ENCODE measurements at places on chromosomes 5 and 9.

DNA sequence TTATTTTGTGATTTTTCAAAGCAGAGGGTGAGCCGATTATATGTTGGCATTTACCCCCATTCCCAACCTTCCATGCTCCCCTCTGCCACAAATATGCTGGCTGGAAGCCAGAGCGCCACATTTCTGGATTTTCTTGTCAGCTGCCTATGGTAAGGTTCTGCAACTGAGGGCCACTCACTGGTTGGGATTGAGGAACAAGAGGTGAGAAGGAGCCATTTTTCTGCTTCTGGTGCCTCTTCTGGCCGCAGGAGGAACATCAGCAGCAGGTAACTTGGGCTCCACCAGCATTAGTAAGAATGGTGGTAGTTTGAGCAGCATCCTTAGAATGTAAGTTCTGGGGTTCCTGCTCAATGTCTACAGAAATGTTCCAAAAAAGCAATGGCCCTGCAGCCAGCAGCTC is 159.5 kb upstream of the MAST4 start:
- DNase-seq: no peak

DNA sequence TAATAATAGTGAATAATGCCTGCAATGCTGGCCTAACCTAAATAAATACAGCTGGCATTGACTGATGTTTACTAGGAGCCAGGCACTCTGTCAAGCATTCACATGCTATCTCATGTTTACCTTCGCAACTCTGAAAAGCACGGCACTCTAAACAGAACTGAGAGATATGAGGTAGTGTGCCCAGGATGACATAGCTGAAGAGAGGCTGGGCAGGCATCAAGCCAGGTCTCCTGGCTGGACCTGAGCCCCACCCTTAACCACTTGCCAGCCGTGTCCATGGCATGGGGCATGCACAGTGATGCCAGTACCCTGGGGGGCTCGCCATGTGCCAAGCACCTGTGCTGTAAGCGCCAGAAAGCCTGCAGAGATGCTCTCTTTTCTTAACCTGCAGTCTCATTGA is 119.4 kb upstream of the MVB12B start:
- DNase-seq: no peak

DNA sequence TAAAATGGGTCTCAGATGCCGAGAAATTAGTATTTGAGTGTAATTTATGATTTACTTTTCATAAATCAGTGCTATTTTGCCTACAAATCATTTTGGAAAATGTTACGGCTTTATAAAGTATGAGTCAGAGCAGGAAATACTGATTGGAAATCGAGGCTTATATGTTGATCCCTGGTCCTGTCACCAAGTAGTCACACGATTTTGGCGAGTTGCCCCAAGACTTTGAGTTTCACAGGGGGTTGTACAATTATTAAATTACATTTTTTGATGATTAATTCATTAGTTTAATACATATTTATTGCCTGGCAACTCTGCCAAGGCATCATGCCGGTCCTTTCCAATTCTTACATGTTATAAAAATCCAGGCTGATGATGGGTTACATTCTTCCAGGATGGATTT is 443.9 kb upstream of the KLF4 start:
- no peak for DNase-seq

GRCh38 chr5:168979135-168979534 is 321.8 kb downstream of the SLIT3 start:
- no peak for DNase-seq

DNA sequence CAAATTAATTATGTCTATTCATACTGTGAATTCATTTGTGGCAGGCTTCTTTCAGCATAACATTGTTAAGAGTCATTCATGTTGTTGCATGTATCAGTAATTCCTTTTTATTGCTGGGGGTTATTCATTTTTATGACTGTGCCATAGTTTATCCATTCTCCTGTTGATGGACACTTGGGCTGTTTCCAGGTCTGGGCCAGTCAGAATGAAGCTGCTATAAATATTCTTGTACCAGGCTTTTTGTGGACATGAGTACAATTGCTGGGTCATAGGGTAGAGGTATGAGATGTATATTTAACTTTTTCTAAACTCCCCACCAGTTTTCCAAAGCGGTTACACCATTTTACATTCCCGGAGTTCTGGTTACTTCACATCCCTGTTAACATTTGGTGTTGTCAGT is 13.6 kb downstream of the PRPF4 start:
- DNase-seq: no peak

DNA sequence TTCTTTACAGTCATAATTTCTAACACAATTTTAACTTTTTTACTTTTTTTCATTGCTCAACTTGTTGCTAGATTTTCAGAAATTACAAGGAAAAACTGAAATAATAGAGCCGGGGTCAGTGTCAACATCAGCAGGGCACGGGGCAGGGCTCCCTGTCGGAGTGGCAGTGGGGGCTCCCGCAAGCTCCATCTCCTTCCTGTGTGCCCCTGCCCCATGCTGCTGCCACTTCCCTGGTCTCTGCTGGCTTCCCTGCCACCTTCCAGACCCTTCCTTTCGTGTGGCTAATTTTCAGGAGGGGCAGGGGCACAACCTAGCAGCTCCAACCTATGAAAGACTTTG is 1.0 kb upstream of the EXOC3 start:
- DNase-seq: no peak

GRCh38 chr9:113522858-113523257 is 59.3 kb downstream of the RGS3 start:
- no peak for DNase-seq

GRCh38 chr5:180673371-180674089 is 24.1 kb upstream of the FLT4 start:
- DNase-seq: no peak

DNA sequence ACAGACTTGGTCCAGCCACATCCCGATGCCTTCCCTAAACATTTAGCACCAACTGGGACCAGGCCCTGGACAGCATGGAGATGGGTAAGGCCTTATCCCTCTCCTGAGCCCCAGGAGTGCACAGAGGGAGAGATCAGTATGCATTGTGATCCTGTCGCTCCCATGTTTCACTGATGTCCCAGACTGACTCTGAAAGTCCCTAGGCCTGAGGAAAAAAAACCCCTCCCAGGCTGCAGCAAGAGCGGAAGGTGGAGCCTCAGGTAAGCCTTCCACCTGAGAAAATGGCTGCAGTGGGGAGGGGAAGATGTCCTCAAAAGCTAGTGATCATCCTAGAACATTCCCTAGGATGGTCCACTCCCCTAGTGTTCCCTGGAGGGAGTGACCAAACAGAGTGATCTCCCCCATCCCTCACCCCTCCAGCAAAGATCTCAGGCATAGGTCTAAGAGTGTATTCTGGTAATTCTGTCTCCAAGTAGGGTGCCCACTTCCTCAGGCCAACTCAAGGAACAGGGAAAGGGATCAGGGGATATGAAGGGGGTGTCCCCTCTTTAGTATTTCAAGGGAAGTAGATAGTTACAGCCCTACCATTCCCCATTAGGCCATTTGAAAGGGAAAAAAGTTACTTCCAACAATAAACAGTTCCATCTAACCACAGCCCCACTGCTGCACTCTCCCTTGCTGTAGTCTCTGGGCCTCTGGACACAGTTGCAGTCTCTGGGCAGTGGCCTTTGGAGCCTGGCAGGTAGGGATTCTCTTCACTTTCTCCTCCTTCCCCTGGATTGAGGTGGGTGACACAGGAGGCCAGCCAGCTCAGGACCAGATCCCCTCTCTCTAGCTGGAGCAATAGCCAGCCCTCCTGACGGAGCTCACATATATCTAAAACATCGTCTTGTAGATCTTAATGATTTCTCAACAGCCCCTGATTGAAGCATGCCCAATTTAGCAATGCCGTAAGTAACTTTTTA is 6.8 kb upstream of the CXXC5 start:
- DNase-seq: no peak

- no peak for DNase-seq
These were observed 95.4 kb upstream of the DAB2 start for GRCh38 chr5:39520232-39520572.

DNA sequence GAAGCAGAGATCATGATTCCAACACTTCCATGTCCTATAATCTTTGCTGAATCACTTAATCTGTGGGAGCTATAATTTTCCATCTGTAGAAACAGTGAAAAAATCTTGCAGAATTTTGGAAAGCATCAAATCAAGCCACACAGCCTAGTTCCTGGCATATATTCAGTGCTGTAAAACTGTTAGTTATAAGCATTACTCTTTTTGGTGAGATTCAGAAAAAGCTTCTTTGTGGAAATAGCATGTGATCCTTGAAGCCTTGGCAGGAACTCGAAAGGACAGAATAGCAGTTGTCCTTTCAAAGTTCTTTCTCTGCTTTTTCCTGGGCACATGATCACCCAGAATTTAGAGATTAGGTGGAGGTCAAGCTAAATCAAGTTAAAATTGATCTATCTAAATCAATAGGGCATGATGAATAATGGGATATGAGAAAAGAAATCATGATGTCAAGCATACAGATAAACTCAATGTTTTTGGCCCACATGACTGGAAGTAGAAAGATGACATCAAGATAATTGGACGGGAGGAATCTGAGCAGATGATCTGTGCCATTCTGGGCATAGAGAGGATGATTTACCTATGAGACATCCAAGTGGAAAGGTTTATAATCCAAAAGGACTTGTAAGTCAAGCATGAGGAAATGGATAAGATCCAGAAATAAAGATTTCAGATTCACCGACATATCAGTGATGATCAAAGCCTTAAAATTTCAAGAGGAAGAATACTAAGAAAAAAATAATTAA is 73.1 kb downstream of the TMEM232 start:
- no peak for DNase-seq

GRCh38 chr5:168734620-168735300 is 155.6 kb upstream of the PANK3 start:
- no peak for DNase-seq

- no peak for DNase-seq
These were observed 70.3 kb downstream of the ZNF366 start for GRCh38 chr5:72436796-72437471.

GRCh38 chr5:61966997-61967396 is 339.0 kb upstream of the KIF2A start:
- DNase-seq: no peak

DNA sequence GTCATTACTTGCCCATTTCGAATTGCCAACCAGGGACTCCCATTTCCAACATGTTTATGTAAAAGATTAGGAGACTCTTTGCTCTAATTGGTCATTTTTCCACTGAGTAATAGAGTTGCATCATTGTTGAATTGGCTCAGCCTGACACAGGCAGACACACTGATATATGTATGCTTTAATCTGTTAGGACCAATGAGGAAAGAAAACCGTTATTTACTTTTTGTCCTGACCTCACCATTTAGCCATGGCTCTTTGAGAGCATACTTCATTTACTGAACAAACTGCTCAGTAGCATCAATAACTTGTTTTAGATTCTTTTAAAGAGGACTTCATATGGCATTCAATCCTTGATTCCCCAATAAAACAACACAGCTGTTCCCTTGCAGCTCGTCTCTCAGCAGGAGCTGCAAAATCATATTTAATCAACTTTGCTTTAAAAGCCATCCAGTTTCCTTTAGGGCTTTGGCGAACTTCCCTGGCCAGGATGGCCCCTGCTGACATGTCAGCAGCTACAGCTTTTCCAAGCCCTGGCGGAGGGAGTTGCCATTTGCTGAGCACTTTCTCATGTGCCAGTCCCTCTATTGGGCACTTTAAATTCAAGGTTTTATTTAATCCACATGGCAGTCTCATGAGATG is 251.5 kb upstream of the TNC start:
- no peak for DNase-seq

DNA sequence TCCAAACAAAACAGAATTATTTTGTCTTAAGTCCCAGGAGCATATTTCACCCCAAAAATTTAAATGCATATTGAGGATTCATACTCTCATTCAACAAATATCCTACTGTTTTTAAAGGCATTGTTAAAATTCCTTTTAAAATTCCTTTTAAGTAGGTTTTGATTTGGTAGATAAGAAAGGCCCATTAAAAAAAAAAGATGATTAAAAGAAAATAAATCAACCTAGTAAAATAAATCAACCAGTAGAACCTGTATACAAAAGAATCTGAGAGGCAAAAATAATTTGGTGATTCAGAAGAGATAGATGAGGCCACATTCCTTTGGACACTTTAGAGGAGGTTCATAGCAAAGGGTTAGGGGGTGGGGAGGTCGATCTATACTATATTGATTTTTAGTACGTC is 585.3 kb upstream of the TLE4 start:
- no peak for DNase-seq

DNA sequence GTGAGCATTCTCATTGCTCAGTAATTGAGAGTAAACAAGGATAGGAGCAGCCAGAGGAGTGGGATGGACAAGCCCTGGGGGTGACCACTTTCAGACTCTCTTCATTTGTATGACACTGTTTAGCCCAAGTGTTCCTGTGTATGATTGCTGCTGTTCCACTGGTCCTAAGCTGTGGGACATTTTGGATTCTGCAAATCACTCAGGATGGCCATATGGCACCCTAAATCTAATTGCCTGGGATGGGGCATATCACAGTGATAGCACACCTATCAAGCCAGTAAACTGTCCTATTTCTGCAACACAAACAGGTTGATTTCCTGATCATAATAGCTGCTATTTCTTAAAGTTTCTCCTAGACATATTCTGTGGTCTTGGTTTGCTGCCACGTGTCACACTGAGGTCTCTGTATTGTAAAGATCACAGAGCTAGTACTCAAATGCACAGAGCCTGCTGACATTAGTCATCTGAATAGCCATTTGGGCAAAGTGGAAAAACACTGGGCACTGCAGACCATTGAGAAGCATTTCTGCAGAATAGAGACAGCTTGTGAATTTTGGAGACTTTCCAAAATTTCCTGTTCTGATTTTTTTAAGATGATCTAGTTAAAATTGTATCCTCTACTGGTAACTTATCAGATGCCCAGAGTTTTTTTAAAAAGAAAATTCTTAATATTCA is 320.2 kb downstream of the RFX3 start:
- no peak for DNase-seq

- DNase-seq: no peak
These were observed 205.0 kb upstream of the ZNF462 start for GRCh38 chr9:106657926-106658325.

DNA sequence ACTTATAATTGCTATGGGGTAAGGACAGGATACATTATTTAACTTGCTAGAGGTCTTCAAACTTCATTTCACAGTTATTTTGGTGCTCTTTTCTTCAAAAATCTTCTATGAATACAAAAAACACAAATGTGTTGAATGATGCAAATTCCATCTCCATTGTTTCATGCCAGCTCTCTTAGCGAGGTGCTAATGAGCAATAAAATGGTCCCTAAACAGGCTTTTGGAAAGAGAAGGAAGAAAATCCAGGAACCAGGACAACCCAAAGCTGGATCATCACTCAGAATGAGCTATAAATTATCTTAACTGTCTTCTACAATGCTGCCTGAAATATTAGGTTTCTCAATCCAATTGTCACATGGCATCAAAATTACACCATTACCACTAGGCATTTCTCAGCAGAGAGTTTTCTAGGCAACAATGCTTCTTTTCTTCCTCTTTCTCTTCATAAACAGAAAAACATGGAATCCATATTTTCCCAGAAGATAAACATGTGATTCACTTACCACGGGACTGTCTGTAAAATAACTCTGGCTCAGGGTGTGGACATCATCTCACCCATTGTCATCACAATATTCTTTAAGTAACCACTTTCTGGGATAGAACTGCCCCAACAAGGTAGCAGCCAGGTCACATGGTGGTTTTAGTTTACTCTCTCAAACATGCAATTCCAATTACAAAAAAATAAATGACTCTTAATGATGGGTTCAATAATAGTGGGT is 249.4 kb downstream of the NPR3 start:
- DNase-seq: no peak

Data from stimulated activated CD4-positive, alpha-beta T cell treated with anti-CD3 and anti-CD28 coated beads, Interleukin-4, amount 100 ng/mL, for 48 hours (primary cell).